ENCODE measurements at places on chromosomes 12 and 14. TPM values are rescaled to one million over a fixed set of nuclear protein-coding genes. Genes with fewer than 3 reads are reported as not detected.

Gene GPR84
- not detected for total RNA-seq

Gene CHPT1
- total RNA-seq: 88.6 TPM

Gene RIMKLB
- total RNA-seq: 6.0 TPM

Gene LRIG3
- total RNA-seq: 79.9 TPM

Gene FITM1
- total RNA-seq: 0.85 TPM

Gene IL22
- not detected for total RNA-seq

Gene KRT77
- not detected for total RNA-seq

Gene OTX2
- total RNA-seq: not detected

Gene RNASE3
- total RNA-seq: not detected

Gene PSMC1
- total RNA-seq: 68.3 TPM

DNA sequence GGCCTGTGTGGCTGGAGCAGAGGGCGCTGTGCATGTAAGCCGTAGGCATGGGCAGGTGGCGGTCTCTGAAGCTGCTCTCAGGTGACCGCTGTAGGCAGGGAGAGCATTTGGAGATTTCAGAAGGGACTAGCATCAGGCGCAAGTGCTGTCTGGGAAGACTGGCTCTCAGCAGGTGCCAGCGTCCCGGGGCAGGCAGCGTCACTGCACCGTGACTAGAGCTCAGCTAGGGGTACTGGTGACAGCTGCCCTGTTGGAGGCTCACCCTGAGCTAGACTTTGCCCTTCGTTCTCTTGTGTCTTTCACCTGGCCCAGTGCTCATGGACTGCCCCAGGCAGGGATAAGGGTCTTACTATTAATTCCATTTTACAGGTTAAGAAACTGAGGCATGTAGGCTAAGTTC, 78.9 kb downstream of the DDX51 start:
- H3K4me3 ChIP-seq: no peak overlapping the region
- no peaks in the 10 kb centered on the region for H3K27me3 ChIP-seq
- no peak overlapping the region for H3K27ac ChIP-seq
- peaks cover 8% of the 10 kb centered on the region for H3K36me3 ChIP-seq
- H3K4me1 ChIP-seq: no peaks in the 10 kb centered on the region

DNA sequence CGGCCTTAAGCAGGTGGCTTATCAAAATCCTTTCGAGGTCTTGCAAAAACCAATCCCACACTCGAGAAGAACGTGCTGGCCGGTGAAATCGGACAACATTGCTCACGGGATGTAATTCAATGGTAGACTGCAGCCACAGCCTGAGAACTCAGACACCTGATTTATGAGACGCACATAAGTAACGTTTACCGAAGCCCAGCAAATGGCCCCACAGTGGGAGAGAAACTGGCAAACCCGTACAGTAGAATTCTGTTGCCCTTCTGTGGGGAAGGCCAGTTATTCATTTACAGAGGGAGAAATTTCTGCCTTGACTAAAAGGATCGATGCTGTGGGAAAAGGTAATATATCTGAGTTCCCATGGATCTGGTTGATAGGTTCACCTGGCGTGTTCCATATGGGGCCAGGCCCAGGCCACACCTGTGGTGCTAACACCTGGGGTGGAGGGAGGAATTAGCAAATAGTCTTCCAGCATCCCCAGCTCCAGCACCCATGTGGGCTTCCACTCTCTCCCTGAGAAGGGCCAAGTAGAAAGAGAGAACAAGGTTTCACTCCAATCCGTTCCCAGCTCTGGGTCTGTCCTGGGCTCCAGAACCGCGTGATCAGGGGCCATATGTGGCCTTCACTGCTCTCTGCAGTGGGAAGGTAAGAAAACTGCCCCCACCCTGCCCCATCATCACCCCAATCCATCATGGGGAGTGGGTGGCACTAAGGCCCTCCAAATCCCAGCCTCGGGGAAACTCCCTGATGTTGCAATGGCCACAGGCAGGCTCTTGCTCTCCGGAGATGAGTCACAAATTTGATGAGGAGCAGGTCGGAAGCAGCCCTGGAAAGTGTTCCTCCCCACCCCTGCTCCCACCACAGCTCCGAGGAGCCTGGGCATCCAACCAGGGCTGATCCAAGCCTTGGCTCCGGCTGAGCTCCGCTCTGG, 12.7 kb downstream of the BDKRB1 start:
- H3K4me3 ChIP-seq: no peak overlapping the region
- DNase-seq: peak; percentile 43
- H3K4me1 ChIP-seq: no peaks in the 10 kb centered on the region
- H3K27me3 ChIP-seq: no peaks in the 10 kb centered on the region

- no peaks in the 10 kb centered on the region for H3K4me1 ChIP-seq
- DNase-seq: peak; percentile 60
- peak overlapping the region; percentile 46 for H3K27ac ChIP-seq
- H3K4me3 ChIP-seq: no peak overlapping the region
- no peaks in the 10 kb centered on the region for H3K27me3 ChIP-seq
These were observed 16.9 kb downstream of the LTBP2 start for GRCh38 chr14:74595006-74595735.

GRCh38 chr14:76810525-76810924, 2.2 kb downstream of the ANGEL1 start:
- no peak overlapping the region for H3K4me3 ChIP-seq
- peak overlapping the region; percentile 20 for H3K27ac ChIP-seq
- no peak for DNase-seq
- H3K4me1 ChIP-seq: no peaks in the 10 kb centered on the region
- H3K27me3 ChIP-seq: no peaks in the 10 kb centered on the region

DNA sequence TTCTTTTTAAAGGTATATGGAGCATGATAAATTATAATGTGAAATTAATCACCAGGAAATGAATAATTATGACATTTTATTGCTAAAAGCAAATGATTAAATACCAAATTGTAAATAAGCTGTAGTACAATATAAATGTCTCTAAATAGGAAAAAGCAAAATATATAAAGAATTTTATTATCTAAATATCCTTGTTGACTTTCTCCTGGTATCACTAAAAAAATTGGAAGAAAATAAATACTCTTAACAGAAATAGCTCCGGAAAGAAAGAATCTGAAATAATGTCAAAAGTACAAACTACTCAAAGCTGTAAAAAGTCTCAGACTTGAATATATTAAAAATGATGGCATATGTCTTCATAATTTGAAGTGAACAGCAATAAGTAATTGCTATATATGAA, at the start of gene OR11H7:
Gene OR11H7, plus strand, starts transcription at position 301 of the 400 bp plus-strand sequence.
- no peak within 1 kb of the TSS for H3K4me3 ChIP-seq
- H3K27me3 ChIP-seq: no peaks in the 10 kb centered on the region
- no peaks in the 10 kb centered on the region for H3K36me3 ChIP-seq
- H3K4me1 ChIP-seq: no peaks in the 10 kb centered on the region

- H3K4me1 ChIP-seq: no peaks in the 10 kb centered on the region
- H3K27me3 ChIP-seq: no peaks in the 10 kb centered on the region
- H3K27ac ChIP-seq: no peak overlapping the region
- DNase-seq: no peak
- no peak overlapping the region for H3K4me3 ChIP-seq
These were observed 165.0 kb upstream of the GZMB start for GRCh38 chr14:24798911-24799462.

DNA sequence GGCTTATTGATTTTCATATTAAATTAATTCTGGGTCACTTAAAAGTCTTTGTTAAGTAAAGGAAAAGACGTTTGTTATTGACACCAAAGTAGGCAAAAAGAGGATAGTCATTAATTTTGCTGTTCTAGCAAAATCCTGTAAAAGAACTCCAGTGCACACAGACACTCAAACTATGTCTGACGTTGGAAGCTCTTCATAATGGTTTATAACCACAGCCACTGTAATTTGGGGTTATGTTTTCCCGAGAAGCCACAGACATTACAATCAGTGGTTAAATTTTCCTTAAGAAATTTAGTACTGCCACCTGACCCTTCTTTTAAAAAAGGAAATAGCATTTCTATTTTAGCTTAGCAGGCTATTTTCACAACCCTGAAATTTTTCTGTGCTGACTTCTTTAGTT, 267.5 kb downstream of the CCDC91 start:
- no peak for DNase-seq
- H3K4me3 ChIP-seq: no peak overlapping the region
- H3K27ac ChIP-seq: no peak overlapping the region
- H3K36me3 ChIP-seq: no peaks in the 10 kb centered on the region
- no peaks in the 10 kb centered on the region for H3K27me3 ChIP-seq

DNA sequence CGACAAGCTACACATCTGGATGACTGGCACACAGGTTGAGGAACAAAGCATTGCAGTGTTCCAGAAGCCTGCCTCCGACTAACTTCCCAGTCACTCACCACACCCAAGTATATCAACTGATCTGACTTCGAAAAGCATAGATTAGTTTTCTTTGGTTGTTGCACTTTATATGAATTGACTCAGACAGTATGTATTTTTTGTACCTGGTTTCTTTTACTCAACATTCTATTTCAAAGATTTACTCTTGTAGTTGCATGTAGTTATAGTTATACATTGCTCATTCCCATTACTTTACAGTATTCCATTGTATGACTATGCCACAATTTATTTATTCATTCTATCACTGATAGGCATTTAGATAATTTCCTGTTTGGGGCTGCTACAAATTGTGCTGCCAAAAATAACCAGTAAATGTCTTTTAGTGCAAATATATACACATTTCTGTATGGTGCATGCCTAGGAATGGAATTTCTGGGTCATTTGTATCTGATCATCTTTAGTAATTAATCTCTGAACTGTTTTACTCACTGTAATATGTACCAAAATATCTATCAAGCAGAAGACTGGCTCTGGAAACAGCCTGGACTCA, 17.8 kb downstream of the PLCZ1 start:
- no peak overlapping the region for H3K27ac ChIP-seq
- no peak for DNase-seq
- H3K4me1 ChIP-seq: no peaks in the 10 kb centered on the region
- H3K36me3 ChIP-seq: no peaks in the 10 kb centered on the region
- H3K4me3 ChIP-seq: no peak overlapping the region

- H3K36me3 ChIP-seq: no peaks in the 10 kb centered on the region
- H3K27me3 ChIP-seq: no peaks in the 10 kb centered on the region
- no peak overlapping the region for H3K4me3 ChIP-seq
These were observed 57.5 kb upstream of the PTGR2 start for GRCh38 chr14:73794146-73794545.

DNA sequence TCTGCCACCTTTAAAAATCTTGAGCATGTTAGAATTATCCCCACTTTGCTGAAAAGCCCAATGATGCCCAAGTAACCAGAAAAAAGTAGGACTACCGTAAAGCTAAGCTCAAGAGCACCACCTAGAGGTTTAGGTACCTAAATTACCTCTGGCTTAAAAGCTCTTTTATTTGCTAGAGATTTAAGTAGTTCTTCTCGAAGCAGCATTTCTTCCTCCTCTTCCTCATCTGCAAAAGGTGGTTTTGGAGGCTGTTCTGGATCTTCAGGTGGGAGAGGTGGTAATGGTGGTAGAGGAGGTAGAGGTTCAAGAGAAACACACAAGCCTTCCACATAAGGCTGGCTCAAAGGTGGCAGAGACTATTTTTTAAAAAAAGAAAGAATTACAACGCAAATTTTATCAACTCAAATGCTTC, 26.9 kb downstream of the ZFC3H1 start:
- no peaks in the 10 kb centered on the region for H3K4me1 ChIP-seq
- no peak for DNase-seq
- peaks cover 19% of the 10 kb centered on the region for H3K36me3 ChIP-seq
- no peak overlapping the region for H3K27ac ChIP-seq

DNA sequence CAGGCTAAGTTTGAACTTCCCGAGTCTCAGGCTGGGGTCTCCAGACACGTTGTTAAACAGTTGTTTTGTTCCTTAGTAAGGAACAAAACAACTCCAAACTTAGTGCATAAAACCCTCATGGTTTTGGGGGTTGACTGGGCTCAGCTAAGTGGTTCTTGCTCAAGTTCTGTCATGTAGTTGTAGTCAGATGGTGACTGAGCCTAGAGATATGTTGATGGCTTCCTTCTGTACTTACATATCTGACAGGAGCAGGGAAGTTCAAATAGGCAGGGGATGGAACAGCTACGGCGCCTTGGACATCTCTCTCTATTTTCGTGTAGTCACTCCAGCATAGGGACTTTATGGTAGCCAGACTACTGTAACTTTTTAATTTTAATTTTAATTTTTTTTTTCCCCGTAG, 45.7 kb downstream of the SPATS2 start:
- H3K4me1 ChIP-seq: no peaks in the 10 kb centered on the region
- no peak for DNase-seq
- no peaks in the 10 kb centered on the region for H3K27me3 ChIP-seq
- no peak overlapping the region for H3K27ac ChIP-seq
- no peaks in the 10 kb centered on the region for H3K36me3 ChIP-seq

- H3K27ac ChIP-seq: peak overlapping the region; percentile 47
- H3K27me3 ChIP-seq: no peaks in the 10 kb centered on the region
- DNase-seq: peak; percentile 85
- no peaks in the 10 kb centered on the region for H3K36me3 ChIP-seq
These were observed 116.0 kb downstream of the CACNA1C start for GRCh38 chr12:2168808-2169207.

- no peaks in the 10 kb centered on the region for H3K36me3 ChIP-seq
- DNase-seq: no peak
- H3K27ac ChIP-seq: no peak overlapping the region
- no peaks in the 10 kb centered on the region for H3K27me3 ChIP-seq
- no peak overlapping the region for H3K4me3 ChIP-seq
These were observed 12.5 kb downstream of the PAPOLA start for GRCh38 chr14:96514694-96515093.

- H3K4me3 ChIP-seq: no peak overlapping the region
- no peaks in the 10 kb centered on the region for H3K4me1 ChIP-seq
- DNase-seq: no peak
- no peaks in the 10 kb centered on the region for H3K36me3 ChIP-seq
- H3K27me3 ChIP-seq: no peaks in the 10 kb centered on the region
These were observed 291.3 kb downstream of the ETNK1 start for GRCh38 chr12:22916241-22916640.

GRCh38 chr14:97930166-97930565, 1133.0 kb downstream of the VRK1 start:
- H3K27ac ChIP-seq: no peak overlapping the region
- H3K4me3 ChIP-seq: no peak overlapping the region
- no peaks in the 10 kb centered on the region for H3K27me3 ChIP-seq
- no peaks in the 10 kb centered on the region for H3K36me3 ChIP-seq
- H3K4me1 ChIP-seq: no peaks in the 10 kb centered on the region
- no peak for DNase-seq

DNA sequence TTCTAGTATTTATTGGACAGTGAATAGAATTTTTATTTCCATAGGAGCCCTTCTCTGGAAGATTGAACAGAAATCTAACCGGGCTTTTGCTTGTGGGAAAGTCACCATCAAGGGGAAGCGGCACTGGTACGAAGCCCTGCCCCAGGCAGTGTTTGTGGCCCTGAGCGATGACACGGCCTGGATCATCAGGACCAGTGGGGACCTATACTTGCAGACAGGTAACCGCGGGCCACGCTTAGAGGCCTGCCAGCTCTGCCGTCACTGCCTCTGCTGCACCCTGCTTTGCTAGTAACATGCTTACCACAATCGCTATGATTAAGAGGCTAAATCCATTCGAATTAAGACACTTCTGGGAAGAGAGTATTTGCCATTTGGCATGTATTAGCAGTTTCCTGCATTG, 69.2 kb downstream of the ANKRD9 start:
- no peaks in the 10 kb centered on the region for H3K27me3 ChIP-seq
- no peak overlapping the region for H3K27ac ChIP-seq
- no peaks in the 10 kb centered on the region for H3K36me3 ChIP-seq
- no peak for DNase-seq

Data from colonic mucosa (tissue), 4 donors.